Spinal cord (tissue), 10 donors: ENCODE measurements at places on chromosomes 5 and 9. TPM values are rescaled to one million over a fixed set of nuclear protein-coding genes. Genes with fewer than 3 reads are reported as not detected.

DNA sequence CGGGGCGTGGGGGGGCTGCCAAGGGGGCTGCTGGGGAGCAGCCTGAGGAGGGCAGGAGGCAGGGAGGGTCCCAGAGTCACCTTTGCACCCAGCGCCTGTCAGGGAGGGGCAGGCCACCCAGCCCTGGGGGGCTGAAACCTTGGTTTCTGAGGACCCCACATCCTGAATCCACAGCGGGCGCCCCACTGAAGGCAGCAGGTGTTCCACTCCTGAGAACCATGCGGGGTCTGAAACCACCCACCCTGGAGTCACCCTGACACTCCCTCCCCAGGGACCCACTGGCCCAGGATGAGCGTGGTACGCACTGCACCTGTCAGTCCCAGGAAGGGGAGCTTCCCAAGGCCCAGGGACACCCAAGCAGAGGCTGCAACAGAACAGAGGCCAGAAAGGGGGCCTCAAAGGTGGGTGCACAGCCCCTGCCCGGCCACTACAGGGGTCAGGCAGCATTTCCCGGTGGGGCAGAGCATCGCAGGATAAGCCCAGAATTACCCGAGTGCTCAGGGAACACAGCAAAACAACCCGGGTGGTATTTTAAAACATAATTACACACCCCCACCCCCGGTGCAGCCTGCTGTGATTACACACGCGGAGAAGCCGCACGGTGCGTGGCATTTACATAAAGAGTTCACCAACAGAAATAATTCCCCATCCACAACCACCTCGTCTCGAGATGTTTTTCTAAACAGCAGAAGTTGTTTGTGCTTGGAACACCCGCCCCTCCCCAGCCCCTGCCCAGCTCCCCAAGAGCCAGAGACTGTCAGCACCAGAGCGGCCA is 57.3 kb upstream of the UBAC1 start:
- no peak for DNase-seq

DNA sequence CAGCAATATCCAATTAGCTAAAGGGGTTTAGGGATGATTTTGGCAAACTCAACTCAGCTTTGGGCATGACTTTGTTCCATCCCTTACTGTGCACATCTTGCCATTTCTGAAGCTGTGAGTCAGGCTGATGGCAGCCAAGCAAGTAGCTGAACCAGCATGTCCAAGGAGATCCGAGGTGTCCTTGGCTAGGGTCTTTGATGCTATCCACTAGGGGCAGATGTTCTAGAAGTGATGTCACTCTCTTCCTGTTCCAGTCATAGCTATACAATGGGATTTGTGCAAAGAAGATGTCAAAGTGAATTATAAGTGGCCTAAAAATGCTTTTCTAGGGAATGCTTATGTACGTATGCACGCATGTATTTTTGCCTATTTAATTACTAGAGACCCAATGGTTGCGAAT is 160.8 kb upstream of the PAPPA start:
- no peak for DNase-seq

- DNase-seq: no peak
These were observed 14.4 kb downstream of the FAM169A start for GRCh38 chr5:74851684-74852353.

- DNase-seq: no peak
These were observed 31.5 kb downstream of the TTC1 start for GRCh38 chr5:160040471-160040835.

- no peak for DNase-seq
These were observed 6.1 kb upstream of the PRR16 start for GRCh38 chr5:120457839-120458507.

Gene PPP3R2
- 0.59 TPM for total RNA-seq

DNA sequence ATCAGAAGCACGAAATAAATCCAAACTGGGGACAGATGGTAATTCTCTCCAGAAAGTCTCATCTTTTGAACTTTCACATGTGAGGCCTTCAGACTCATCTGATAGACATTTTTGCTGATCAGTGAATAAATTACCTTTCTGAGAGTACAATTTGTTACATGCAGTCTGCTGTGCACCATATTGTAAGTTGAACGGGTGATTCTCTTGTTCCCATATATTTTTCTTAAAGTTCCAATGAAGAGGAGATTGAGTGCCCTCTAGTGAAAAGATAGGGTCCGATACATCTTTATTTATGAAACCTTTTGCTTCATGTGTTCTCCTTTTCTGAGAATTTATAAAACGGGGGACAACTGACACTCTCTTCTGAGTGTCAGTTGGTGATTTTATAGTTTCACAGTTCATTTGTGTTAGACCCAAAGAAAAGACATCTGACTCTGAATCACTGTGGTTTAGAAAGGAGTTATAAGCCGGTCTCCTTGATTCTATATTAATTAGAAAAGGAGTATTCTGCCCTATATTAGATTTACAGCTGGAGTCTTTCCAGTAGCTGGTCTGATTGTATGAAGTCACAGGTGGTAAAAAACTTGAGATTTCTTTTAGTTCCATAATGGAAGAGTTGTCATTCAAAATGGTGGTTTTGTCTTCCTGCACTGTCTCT is 30.4 kb downstream of the GNG10 start:
- peak; percentile 26 for DNase-seq

Gene CDHR2
- 0.55 TPM for total RNA-seq

Gene SLCO6A1
- total RNA-seq: not detected

DNA sequence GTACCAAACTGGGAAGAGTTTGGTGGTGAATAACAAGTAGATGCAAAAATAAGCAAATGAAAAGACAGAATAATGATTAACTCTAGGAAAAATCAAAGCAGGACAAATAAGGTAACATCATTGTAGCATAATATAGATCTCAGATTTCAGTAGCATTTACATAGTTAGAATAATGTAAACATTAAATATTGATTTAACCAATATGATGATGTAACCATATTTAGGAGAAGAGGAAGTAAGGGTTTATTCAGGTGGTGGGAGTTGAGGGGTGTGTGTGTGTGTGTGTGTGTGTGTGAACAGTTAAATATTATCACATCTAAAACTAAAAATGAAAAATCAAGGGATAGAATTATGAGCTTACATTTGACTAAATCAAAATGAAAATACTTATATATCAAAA is 143.4 kb downstream of the NPR3 start:
- DNase-seq: no peak

DNA sequence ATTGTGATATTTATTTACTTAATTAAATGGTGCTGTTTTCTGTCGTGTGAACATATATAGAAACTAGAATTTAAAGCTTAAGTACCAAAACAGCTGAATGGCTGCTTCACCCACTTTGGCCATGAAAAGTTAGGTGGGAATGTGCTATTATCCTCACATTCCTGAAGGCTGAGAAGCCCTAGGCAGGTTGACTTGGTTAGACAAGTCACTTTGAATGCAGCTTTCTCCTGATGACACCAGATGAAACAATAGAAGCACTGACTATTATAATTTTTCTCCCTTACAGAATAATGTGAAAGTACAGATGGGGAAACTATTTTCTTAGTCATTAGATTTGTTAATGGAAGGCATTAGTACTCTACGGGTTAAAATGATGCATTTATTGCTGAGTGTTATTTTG is 65.1 kb upstream of the C5orf46 start:
- no peak for DNase-seq

Gene C9orf152
- total RNA-seq: not detected

DNA sequence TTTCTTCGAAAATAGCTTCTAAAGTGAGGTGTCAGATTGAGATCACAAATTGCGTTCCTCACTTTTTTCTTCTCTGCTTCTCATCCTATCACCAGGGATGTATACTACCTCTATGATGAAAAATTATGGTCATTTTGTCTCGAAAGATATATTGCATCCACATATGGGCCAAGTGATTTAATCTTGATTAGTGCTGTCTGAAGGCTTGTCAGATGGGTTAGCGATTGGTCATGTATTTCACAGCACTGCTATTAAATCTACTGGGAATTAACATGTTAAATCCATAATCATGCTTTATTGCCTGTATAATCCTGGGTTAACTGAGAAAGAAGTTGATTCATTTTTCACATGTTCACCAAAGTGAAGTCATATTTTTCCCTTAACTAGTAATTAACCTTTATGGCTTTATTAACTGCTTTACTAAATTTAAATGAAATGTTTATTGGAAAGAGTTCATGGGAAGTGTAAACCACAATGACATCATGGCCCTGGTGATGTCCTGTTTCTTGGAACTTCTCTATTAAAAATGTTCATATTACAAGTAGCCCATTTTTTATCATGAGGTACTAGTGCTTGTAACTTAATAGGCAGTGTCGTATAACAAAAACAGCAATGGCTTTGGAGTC is 193.3 kb downstream of the SMC2 start:
- no peak for DNase-seq

- DNase-seq: no peak
These were observed 73.6 kb upstream of the STARD4 start for GRCh38 chr5:111585946-111586345.

GRCh38 chr5:73883646-73884045 is 257.6 kb downstream of the ARHGEF28 start:
- no peak for DNase-seq

- no peak for DNase-seq
These were observed 35.2 kb downstream of the NEK6 start for GRCh38 chr9:124292696-124293593.

DNA sequence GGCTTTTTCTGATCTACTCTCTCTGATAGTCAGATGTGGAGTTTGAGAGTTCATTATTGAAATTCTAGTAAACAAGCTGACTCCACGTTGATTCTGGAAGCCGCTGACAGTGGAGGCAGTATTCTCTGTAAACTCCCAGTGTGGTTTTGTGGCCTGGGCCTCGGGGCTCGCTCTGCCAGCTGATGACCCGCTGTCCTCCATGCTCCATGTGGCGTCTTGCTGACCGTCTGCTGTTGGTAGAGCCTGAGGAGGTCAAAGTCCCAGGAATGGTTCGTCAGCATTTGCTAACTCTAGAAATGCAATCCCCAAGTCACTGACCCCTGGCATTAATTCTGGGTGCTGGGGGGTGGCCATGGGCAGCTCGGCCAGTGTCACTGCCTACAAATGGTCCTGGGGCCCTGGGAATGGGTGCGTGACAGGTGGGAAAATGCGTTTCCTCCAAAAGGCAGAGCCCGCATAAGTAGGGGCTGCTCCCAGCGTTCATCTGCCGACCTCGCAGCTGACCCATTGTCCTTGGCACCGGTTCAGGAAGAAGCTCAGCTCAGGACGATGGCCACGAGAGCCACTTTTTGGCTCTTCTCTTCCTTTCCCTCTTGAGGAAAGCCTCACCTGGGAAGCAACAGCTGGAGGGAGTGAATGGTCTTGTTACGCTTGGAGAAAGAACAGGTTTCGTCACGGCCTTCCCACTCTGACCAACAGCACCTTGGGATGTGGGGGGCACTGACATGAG is 55.1 kb downstream of the MRPL36 start:
- no peak for DNase-seq

Gene GPR150
- 0.50 TPM for total RNA-seq

- DNase-seq: no peak
These were observed 90.2 kb downstream of the APBA1 start for GRCh38 chr9:69582018-69582417.

Gene GLT6D1
- not detected for total RNA-seq

DNA sequence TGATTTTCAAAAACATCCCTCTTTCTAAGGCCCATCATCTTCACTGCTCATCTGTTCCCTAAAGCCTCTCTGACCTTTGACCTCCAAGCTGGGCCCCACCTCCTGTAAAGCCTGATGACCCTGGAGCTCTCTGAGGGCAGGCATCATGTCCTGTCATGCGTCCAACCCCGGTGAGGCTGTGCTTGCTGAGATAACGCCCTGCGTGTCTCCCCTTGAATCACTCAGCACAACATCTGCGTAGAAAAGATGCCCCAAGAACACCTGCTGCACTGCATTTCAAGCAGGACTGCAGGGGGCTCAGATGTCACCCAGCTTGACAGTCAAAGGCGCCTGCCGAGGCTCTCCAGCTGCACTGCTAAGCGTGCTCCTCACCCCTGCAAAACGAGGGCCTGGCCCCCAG is 78.0 kb downstream of the OTULIN start:
- DNase-seq: no peak

Gene CDC37L1
- total RNA-seq: 26.2 TPM

Gene ADAMTS16
- 8.0 TPM for total RNA-seq

Gene PAM
- 194 TPM for total RNA-seq

Gene TMEM215
- total RNA-seq: 5.2 TPM

Gene GDF9
- total RNA-seq: 0.69 TPM

DNA sequence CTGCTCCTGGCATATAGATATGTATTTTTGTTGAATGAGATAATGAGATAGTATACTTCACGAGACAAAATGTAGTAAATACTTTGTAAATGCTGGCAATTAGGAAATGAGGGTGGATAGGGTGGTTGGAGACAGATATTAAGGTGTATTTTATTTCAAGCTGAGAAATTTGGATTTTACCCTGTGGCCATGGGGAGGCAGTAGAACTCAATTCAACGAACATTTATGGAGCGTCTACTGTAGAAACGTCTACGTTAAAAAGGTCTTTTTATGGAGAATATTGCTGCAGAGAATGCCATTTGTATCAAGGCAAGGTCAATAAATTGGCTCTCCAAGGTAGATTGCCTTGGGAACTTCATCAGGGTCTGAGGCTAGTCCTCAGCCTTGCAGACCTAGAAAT is 21.5 kb upstream of the RALGPS1 start:
- no peak for DNase-seq

Gene GABRP
- total RNA-seq: 0.10 TPM
